SW480 (cell line): ENCODE measurements at places on chromosomes 7 and 10.

DNA sequence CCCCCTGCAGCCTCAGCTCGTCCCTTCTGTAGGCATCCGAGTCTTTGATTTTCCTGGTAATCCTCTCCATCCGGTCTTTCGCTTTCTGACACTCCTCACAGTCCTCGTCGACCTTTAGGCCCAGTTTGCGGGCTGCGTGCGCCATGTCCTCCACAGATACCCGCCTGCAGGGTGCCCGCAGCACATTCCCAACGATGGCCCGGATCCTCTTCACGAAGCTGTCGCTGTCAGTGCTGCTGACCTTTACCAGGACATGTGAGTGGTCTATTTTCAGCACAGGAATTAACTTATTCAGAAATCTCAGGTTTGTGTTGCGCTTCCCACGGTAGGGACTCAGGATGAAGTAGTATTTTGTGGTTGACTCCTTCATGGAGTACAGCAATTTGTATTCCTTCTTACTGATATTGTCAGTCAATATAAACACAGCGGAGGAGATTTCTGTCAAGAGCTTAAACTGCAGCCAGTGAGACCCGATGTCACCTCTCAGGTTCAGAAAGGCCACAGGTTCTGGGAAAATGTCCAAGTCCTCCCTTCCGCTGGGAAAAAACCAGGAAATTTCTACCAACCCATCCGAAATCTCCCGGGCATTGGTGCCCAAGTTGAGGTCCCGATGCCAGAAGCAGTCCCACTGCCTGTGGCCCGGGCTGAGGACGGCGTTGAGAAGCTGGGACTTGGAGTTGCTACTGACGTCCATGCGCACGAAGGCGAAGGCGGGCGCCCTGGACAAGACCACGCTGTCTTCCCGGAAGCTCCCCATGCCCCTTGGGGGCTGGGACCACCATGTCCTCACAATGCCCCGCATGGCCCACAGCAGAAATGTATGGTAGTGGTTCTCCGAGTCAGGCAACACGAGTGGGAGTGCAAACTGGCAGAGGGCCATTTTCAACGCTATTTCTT lies 8.9 kb upstream of the MRPS24 start:
- DNase-seq = no peak

DNA sequence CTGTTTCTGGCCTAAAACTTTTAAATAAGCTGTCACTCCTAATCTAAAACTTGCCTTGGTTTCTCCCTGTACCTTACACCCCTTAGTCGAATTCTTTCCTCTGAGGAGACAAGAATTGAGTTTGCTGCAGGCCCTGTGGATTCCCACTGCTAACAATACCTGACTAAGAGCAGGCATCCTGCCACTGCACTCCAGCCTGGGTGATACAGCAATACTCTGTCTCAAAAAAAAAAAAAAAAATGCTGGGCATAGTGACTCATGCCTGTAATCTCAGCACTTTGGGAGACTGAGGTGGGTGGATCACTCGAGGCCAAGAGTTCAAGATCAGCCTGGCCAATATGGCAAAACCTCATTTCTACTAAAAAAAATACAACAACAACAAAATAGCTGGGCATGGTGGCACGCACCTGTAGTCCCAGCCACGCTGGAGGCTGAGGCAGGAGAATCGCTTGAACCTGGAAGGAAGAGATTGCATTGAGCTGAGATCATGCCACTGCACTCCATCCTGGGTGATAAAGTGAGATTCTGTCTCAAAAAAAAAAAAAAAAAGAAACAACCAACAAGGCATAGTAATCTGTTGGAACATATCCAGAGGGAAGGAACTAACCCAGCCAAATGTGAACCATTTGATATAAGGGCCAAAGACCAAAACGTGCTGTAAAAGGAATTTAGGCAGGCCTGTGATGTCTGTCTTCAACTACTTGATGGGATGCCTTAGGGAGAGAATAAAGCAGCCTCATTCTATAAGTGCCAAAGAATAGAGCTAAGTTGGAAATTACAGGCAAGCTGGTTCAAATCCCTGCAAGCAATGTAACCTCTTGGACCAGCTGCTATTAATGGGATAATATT lies 732.7 kb upstream of the AUTS2 start:
- no peak for DNase-seq

GRCh38 chr10:79070081-79070605 lies 1.4 kb downstream of the ZMIZ1 start:
- no peak for DNase-seq

DNA sequence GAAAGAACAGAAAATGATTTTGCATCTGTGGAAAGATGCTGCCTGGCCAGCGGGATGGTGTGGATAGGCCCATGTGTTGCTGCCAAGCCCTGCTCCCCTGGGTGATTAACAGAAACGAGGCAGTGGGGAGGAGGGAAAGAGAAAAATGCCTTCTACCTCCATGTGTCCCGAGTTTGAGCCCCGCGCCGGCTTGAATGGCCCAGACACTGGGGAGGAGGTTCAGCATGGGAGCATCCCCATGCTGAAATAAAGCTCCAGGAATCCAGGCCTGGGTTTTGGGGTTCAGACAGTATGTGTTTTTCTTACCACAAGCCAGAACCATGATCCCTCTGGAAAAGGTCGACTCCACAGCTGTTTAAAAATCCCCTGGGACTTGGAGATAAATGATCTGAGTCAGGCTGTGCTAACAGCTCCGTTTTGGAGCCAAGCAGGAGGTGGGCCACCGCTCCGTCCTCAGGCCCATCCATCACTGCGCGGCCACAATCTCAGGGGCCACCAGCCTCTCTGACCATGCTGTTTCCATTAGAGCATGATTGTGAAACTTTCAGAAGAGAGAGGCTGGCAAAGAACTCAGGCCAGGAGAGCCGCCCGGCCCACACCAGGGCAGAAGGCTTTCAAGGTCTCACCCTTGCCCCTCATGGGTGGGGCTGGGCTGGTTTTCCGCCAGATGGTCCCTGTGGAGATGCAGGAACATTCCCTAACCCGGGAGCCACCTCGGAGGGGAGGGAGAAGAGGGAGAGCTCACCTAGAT lies 299.7 kb downstream of the ZEB1 start:
- DNase-seq = no peak

- no peak for DNase-seq
Measured at GRCh38 chr7:140289804-140290203, 108.5 kb downstream of the SLC37A3 start.

DNA sequence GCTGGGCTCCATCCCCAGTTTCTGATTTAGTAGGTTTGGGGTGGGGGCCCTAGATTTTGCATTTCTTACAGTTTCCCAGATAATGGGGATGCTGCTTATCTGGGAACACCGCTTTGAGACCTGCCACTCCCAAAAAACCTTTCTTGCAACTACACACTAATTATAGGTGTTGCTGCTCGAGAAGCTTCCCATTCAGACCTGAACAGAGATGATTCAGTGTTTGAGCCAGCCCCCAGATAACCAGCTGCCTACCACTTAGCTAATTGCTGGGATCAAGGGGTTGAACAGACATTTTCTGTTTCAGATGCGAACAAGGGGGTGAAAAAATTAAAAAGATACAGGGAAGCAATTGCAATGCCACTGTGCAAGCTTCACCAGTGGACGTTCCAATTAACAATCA lies 448.5 kb downstream of the KCNMA1 start:
- no peak for DNase-seq

DNA sequence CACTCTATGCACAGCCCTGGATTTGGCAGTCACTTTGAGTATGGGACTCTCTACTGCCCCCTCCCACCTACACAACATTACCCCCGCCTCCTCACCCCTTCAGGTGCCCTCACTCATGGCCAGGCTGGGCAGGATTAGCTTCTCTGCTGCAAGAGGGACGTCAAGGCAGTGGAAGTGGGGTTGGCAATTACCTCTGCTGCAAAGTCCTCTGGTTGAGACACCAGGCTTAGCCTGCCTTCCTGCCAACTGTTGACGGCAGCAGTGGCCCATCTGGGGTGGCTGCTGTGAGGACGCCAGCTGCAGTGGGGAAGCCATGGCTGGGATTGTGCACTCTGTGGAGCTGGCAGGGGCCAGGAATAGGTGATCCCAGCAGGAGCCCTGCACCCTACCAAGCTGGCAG lies 26.7 kb downstream of the SVIL start:
- no peak for DNase-seq

DNA sequence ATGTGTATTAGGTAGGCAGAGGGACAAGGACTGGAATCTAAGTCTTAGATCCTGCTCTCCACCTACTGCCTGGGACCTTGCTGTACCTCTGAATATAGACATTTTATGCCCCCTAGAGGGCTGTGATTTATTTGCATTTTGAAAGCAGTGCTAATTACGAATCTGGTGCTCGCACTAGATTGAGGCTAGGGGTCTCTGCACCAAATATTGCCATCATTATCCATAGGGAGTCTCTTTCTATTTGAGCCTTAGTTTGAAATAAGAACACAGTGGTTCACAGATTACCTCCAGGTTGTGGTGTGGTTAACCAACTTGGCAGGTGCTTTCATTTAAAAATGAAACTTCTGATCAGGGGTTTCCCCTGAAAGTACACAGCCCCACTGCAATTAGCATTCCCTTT lies 41.8 kb downstream of the CNNM1 start:
- DNase-seq = peak; percentile 53

- no peak for DNase-seq
Measured at GRCh38 chr7:103803631-103804030, 185.8 kb downstream of the RELN start.

DNA sequence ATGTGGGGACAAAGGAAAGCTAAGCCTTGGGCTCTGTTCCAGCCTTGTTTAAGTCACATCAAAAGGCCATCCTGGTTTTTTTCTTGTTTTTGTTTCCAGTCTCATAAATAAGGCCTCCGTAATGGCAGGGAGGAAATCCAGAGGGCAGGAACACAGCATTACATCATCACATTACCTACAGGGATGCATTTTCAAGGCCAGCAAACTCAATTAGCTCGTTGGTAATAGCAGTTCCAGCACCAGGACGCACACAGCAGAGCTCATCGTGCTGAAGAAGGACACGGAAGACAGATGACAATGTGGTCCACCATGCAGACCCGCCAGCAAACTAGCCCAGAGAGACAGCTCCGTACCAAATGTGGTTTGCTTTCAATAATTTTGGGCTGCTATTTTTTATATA lies 1209.2 kb downstream of the TYW1 start:
- DNase-seq = no peak

- DNase-seq = no peak
Measured at GRCh38 chr10:122878799-122879338, 512 bp downstream of the FAM24B start.

GRCh38 chr10:84706431-84706830 lies 378.0 kb downstream of the CCSER2 start:
- no peak for DNase-seq

DNA sequence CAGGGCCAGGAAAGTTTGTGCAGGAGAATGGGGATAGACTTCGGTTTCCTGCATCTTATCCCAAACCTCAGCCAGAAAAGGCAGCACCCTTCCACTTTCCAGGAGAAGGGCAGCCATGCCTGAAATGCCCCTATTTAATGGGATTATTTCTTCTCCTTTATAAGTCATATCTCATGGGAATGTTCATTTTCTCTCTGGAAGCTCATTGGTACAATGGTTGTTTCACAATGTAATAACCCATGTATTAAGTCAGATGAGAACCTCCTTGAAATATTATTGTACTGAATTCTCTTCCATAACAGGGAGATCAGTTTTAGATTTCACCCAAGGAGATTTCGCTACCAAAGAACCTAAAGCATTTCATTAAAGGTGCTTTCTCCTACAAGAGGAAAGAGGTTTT lies 457.5 kb downstream of the KCNMA1 start:
- no peak for DNase-seq

- no peak for DNase-seq
Measured at GRCh38 chr10:48813291-48813690, 126.3 kb downstream of the LRRC18 start.

- DNase-seq = no peak
Measured at GRCh38 chr7:2660359-2661095, 27.5 kb upstream of the AMZ1 start.

GRCh38 chr7:123770378-123770777 lies 21.6 kb upstream of the WASL start:
- no peak for DNase-seq

DNA sequence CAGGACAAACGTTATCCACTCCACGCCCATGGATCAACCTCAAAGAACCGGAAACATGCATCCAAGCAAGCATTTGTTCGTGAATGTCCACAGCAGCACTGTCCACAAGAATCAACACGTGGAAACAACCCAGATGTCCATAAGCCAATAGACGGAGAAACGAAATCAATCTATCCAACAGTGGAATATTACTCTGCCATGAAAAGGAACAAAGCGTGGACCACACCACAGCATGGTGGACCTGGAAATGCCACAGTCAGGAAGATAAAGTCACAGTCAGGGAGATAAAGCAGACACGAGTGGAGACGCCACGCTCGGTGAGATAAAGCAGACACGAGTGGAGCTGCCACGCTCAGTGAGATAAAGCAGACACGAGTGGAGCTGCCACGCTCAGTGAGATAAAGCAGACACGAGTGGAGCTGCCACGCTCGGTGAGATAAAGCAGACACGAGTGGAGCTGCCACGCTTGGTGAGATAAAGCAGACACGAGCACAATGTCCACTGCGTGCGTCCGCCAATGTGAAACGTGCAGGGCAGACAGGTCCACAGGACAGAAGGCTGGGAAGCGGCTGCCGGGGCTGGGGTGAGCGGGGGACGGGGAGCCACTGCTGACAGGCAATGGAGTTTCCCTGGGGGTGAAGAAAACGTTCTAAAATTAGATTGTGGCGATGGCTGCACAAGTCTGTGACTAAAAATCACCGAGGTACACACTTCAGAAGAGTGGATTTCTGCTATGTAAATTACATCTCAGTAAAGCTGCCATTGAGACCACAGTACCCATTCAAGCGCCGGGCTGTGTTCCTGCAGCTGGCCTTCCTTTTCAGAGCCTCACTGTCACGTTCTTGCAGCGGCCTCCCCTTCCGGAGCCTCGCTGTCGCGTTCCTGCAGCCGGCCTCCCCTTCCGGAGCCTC lies 10.6 kb downstream of the GPER1 start:
- DNase-seq = no peak

DNA sequence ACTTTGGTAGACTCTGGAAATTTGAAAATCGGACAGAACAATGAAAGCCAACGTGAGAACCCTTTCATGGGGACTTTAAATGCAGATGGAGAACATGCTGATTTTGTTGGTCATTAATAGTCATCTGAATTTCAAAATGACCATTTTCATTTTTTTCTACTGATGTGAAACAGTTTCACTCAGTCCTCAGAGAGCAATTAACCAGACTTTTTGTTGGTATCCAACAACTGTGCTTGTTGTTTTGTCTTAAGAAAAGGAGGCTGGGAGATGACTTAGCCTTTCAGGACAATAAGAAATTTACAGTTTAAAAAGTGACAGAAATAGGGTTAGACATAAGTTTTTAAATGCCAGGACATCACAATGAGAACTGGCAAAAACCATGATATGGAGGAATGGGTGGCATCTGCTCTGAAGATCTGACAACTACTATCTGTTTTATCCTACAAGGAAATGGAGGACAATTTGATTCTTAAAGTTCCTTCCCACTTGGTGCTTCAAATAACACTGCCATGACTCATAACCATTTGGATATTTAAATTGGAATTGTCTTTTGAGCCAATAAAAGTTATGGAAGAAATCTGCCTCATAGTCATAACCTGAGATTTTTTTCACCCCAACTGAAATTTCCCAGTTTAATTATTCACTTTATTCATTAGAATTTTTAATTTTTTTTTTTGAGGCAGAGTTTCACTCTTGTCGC lies 87.2 kb upstream of the HPS1 start:
- DNase-seq = no peak
